NAMALWA (cell line): ENCODE measurements at places on chromosomes 7 and 10.

GRCh38 chr7:89283302-89283701 is 487.8 kb upstream of the TEX47 start:
- no peak for DNase-seq

DNA sequence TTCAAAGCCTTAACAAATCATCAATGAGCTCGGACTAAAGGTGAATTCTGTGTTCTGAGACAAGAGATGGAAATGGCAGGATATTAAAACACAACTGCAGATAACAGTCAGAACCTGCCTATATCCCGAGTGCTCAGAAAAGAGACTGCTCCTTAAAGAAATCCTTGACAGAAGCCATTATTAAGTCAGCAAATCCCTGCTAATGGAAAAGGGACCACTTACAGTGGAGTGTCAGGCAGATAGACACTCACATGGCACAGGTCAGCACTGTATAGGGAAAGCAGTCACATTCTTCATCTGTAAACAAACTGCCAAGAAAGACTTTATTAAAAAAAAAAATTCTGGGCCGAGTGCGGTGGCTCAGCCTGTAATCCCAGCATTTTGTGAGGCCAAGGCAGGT is 147.5 kb upstream of the LRRTM3 start:
- DNase-seq = no peak

- DNase-seq = no peak
Measured at GRCh38 chr10:102770108-102770482, 26.3 kb downstream of the WBP1L start.

GRCh38 chr10:131812736-131813604 is 87.8 kb upstream of the PPP2R2D start:
- DNase-seq = no peak

DNA sequence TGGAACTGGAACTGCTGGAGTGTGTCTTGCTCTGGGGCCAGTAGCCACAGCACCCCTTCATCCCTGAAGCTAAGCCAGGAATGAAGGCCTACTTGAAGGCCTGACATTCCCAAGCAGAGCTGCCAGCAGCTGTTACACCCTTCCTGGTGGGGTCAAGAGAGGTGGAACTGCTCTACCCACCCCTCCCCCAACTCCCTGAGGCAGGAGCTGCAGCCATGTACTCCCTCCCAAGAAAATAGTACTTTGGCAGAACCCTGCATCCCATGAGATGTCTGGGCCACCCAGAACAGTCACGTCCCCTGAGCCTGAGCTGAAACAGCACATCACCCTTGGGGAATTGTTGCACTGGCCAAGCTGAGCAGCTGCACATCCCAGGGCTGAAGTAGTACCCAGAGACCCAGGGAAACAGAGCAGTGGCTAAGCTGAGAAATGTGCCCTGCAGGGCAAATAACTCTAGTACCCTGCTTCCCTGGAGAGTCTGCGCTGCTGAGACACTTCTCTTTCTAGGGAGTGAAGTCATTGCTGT is 63.4 kb upstream of the PLA2G12B start:
- DNase-seq = no peak

DNA sequence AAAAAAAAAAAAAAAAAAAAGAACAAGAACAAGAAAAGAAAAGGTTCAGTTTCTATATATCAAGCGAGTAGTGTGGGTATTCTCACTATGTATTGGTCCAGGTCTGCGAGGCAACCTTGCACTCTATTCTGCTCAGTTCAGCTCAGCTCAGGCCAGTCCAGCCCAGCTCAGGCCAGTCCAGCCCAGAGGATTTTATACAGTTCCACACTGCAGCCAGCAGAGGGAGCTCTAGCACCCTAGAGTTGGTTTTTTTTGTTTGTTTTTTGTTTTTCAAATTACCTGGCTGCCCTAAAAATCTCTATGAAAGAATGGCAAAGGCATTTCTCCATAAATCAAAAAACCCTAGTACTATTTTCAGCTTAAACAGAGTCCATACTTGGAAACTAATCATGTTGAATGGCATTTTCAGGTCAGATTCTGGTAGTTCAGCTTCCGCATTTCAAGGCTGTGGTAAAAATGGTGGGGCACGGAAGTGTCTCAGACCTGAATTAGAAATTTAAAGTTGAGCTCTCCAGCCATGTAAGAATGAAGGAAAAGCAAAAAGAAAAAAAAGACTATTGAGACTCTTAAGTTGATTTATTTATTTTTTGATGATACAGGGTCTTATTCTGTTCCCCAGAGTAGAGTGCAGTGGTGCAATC is 55.2 kb upstream of the GSDME start:
- peak; percentile 78 for DNase-seq

DNA sequence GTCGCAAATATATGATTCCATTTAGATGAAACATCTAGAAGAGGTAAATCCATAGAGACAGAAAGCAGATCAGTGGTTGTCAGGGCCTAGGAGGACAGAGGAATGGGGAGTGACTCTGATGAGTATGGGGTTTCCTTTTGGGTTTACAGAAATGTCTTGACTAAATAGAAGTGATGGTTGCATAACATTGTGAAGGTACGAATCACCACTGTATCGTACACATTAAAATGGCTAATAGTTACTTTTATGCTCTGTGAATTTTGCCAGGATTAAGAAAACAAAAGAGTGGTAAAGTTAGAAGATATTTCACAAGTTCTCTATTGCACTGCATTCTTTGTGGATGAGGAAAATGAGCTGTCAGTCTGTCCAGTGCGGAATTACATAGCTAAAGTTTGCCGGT is 407.4 kb downstream of the KCNMA1 start:
- DNase-seq = no peak

DNA sequence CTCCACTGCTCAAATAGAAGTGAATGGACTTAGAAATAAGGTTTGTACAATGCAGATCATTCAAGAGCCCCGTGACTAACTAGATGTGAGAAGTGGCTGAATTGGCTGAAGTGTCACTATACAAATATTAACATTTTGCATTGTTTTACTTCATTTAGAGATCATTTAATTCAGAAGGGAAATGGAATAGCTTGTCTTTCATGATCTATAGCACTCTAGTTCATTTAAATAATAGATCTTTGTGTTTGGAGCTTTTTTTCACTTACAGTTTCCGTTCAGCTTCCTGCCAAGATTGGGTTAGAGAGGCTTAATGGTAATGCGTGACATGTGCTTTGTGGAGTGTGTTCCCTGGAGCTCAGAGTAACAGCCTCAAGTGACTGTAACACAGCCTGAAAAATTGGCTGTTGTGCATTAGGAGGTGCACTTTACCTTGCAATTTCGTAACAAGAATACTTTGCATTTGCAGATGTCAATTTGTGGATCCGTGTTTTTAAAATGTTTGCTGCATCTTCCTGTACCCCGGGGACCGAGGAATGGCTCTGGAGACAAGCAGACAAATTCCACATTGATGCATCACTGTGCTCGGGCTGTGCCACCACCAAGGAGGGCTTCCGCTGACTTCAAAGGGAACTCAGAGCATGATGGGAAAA is 170.3 kb downstream of the NRP1 start:
- DNase-seq = no peak

- no peak for DNase-seq
Measured at GRCh38 chr7:37418381-37418780, 30.3 kb downstream of the ELMO1 start.

DNA sequence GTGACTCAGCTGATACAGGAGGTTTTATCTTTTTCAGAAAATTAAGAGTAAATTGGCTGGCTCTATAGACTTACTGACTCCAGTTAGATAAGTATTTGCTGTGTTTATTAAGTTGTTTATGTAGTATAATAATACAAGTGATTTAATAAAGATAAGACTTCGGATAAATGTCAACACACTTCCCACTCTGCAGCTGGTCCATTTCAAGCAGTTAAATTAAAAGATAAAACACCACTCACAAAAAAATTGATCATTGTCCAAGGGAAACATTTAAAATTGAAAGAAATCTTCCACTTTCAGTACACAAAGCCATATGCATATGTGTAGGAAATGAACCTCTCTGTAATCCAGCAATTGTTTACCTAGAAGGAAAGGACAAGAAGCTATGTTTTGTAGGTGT is 106.1 kb upstream of the SP8 start:
- DNase-seq = no peak

DNA sequence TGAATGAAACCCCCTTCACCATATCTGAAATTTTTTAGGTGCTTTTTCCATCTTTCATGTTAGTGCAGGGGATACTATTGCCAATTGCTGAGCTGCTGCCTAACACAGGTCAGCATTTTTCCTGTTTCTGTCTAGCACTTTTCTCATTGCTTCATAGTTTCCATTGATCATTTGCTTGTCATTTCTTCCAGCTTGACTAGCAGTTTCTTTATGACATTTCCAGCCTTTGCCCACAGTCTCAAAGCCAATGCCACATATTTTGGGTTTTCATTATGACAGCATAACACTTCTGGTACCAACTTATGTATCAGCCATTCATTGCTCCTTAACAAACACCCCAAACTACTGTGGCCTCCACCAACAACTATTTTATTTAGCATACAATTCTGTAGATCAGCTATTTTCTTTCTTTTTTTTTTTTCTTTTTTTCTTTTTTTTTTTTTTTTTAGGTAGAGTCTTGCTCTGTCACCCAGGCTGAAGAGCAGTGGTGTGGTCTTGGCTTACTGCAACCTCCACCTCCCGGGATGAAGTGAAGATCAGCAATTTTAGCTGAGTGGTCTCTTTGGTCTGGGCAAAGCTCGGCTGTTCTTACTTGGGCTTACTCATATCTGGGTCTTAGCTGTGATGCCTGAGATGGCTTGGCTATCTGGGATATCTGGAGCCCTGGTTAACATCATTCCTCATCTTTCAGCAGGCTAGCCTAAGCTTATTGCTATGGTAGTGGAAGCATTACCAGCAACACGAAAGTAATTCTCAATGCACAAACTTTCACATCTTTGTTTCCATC is 102.3 kb downstream of the EPC1 start:
- DNase-seq = no peak

- DNase-seq = no peak
Measured at GRCh38 chr10:46031648-46032532, 1.5 kb upstream of the NCOA4 start.

GRCh38 chr10:18984531-18984930 is 64.1 kb upstream of the MALRD1 start:
- no peak for DNase-seq

GRCh38 chr7:92720604-92721350 is 115.6 kb downstream of the CDK6 start:
- DNase-seq = peak; percentile 28

- DNase-seq = no peak
Measured at GRCh38 chr10:94292434-94293090, 70.2 kb downstream of the NOC3L start.

DNA sequence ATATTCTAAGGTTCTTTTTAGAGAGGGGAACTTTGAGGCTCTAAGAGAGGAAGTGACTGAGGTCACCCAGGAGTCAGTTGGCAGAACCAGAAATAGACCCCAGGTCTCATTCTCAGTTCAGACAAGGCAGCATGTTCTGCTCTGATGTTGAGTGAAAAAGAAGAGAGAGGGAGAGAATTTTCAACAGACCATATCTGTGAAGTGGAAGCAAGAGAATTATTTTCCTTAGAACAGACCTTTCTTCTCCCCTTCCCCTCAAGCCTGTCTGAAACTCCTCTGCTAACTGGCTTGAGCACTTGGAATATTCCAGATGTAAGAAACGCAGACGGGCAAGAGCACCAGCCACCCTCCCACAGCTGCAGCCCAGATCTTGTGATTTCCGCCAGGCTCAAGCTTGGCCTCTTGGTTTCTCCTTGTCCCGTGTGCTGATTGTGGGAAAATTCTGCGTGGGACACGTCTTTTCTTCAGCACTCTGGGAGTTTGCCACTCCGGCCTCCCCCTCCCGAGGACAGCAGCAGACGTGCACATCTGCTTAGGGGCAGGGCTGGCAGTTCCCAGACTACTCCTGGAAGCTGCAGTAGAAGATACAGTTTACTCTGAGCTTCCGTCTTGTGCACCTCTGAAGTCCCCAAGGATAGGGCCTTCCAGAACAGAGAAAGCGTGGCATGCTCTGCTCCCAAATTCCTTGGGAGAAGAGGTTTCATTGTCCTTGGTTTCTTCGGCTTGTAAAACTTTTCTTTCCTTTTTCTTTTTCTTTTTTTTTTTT is 22.7 kb upstream of the IKZF1 start:
- DNase-seq = peak; percentile 92

DNA sequence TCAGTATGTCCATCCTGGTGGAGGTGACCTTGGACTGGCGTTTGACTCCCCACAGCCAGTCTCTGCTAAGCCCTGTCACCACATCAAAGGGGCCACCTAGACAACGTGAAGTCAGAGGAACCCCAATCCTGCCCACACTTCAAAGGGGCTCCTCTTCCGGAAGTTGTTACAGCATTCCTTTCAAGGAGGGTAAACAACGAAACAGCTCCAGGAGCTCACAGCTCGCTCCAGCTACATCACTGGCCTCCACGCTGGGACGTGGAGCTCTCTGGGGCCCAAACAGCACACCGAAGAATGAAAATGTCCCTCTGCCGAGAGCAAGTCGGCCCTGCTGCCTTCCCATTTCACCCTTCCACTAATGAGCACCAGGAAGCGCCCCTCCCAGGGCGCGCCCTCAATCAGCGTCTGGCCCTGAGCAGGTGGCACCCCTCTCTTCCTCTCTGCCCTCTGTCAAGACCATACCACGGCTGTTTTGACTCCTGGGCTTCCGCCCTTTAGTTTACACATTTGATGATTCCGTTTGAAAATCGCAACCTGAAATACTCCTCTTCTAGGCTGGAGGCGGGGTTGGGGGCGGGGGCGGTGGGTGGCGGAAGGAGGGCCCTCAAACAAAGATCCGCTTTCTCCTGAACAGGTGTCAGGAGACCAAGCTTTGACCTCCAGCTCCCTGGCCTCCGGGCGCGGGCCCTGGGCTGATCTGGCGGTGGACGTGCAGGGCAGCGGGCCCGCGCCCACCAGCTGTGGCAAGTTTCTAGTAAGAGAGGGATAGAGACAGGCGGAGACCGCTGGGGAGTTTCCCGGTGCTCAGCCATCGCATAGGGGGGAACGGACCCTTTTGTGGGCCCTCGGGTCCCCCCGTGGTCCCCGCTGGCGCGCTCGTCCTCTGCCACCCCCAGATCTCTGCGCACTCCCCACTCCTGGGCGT is 53.1 kb upstream of the KDM7A start:
- peak; percentile 95 for DNase-seq

DNA sequence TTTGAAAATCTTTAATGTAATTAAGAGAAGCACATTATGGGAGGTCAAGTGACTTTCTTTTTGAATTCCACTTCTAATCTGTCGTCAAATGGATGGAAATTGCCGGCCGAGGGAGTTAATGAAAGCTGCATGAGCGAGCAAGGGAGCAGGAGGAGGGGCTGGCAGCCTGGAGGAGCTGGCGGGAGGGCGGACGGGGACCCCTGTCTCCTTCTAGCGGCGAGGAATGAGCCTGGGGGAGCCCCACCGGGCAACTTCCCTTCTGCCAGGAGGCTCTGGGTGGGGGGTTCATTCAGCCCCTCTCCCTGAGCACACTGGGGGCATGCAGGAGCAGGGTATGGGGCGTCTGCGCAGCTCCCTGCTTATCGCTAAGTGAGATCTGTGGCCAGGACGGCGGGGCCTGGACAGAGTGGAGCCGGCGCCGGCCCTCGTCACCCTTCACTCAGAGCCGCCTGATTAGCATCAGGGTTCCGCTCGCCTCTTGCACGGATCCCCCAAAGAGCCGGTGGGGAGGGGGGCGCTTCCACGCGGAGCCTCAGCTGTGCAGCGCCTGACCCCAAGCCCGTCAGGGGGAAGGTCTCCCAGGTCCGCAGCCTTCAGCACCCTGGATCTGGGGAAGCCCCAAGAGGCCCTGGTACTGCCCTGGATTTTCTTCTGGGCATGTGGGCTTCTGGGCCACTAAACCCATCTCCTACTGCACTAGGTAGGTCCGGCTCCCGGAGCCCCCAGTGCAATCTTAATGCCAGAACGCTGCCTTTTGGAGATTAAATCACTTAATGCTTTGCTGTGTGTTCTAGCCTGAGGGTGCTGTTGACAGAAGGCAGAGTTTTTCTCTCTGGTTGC is 680.8 kb downstream of the LRMDA start:
- DNase-seq = no peak
